ENCODE measurements at places on chromosomes 2 and 18.

DNA sequence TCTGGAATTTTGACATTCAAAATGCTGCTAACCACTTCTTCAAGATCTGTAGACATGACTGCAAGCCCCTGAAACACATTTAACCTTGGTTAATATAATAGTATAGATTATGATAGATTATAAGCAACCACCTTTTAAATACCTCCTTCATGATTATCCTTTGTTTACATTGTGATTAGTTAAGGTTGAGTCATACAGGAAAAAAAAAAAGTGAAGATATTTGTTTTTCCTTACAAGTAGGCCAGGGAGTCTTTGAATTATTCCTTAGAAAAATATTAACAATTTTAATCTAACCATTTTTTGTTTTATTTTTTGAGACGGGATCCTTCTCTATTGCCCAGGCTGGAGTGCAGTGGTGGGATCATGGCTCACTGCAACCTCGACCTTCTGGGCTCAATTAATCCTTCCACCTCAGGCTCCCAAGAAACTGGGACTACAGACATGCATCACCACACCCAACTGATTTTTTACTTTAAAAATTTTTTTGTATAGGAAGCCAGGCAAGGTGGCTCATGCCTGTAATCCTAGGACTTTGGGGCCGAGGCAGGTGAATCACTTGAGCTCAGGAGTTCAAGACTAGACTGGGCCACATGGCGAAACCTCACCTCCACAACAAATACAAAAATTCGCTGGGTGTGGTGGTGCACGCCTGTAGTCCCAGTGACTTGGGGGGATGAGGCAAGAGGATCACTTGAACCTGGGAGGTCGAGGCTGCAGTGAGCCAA, 99.4 kb downstream of the SLC39A10 start:
- no peak for DNase-seq

DNA sequence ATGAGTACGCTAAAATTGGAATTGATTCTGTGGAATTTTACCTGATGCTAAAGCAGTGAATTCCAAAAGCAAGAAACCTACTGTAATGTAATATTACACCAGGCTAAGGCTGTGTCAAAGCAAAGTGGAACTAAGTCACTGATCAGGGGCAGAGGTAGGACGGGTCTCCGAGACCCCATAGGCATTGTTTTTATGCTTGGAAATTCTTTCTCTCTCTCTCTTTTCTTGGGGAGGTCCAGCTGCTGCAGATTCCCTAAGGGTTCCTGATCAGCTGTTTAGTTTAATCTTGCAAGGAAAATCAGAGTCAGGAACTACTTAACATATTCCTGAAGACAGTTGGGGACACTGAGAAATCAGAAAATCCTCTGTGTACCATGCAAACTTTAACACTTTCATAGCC, 220.2 kb downstream of the SRBD1 start:
- no peak for DNase-seq

DNA sequence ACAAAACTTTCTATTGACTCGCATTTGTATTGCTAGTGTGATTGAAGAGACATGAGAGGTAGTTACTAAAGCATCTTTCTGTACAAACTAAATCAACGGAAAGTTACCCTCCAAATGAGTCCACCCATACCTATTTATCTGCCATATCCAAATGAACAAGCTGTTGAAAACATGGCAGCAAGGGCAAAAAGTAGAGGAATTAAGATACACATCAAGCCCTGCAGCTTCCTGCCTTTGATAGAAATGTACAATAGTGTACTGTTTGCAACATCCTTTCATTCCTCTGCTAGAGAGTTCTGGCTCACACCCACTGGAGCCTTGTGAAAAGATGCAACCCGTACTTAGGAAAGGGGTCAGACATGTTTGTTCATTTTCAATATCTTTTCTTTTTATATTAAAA, 122.5 kb downstream of the ERBB4 start:
- DNase-seq, result no peak

DNA sequence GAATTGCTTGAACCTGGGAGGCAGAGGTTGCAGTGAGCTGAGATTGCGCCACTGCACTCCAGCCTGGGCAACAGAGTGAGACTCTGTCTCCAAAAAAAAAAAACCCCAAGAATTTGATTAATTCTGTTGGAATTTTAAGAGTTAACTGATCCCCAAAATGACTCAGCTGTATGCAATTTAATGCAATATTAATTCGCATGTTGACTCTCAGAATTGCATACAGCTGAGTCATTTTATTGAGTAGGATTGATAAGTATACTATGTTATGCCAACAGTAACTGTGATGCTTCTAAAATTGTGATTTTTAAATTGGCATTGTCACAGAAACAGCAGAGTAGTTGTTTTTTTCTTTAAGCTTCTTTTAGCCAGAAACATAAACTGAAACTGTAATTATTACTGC, 19.6 kb downstream of the MSH2 start:
- no peak for DNase-seq

GRCh38 chr18:63539904-63540510, 2.2 kb upstream of the SERPINB12 start:
- no peak for DNase-seq

DNA sequence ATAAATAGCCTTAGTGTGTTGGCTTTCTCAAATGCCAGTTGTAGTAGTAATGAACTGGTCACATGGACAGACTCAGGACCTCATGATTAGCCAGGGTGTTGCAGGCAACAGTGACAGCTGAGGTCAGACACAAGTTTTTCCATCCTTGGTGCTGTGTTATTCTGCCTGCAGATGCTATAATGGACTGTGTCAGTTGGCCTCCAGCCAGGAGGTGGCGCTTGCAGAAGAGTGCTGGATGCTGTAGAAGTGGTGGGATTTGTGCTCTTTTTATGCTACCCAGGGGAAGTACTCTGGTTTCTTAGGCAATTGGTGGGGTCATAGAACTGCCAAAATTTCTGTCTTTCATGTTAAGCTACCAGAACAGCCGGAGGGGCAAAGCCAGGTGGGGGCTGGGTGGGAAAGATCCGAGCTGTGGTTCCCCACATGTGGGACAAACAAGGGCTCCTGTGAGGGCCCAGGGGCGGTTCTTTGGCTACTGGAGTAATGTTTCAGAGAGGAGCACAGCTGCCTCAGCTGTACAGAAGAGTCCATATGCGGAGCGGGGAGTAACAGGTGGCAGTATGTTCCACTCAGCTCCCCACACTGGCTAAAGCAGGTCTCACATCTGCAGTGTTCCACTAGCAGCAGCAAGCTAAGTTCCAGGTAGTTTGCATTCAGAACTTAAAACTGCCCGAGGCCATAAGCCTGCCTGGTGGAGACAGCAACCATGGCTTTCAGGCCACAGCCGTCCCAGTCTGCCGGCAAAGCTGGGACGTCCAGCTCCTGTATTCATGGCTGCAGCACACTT, 104.4 kb downstream of the GULP1 start:
- DNase-seq, result no peak

GRCh38 chr2:23283-23682, 23.0 kb downstream of the FAM110C start:
- no peak for DNase-seq

DNA sequence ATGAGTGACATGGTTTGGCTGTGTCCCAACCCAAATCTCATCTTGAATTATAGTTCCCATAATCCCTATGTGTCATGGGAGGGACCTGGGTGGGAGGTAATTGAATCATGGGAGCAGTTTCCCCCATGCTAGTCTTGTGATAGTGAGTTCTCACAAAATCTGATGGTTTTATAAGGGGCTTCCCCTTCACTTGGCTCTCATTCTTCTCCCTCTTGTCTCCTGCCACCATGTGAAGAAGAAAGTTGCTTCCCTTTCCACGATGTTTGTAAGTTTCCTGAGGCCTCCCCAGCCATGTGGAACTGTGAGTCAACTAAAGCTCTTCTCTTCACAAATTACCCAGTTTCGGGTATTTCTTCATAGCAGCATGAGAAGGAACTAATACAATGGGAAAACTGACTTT, 14.0 kb downstream of the DNAH7 start:
- no peak for DNase-seq

- no peak for DNase-seq
Observed at GRCh38 chr2:8525236-8525581, 156.6 kb upstream of the ID2 start.

- DNase-seq, result no peak
Observed at GRCh38 chr2:164890544-164890943, 48.9 kb upstream of the COBLL1 start.

GRCh38 chr2:129459200-129459876, 520.1 kb upstream of the RAB6C start:
- no peak for DNase-seq

DNA sequence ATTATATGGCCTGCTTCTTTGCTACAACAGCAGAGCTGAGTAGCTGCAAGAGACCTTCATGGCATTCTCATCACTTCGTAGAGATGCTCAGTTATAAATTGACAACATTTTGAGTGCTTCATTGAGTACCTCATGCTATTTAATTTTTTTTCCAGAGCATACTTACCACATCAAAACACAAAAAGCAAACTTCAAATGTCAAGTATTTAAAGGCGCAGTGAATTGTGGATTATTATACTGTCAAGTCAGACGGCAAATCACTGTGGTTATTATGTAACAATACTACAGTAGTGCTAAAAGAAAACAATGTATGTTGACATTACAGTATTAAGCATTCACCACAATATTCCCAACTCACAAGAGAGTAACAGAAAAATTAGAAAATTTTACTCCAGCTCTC, 12.5 kb downstream of the ZC3H8 start:
- no peak for DNase-seq

- no peak for DNase-seq
Observed at GRCh38 chr2:46537624-46538295, 58.4 kb downstream of the TMEM247 start.

- no peak for DNase-seq
Observed at GRCh38 chr18:64271975-64272659, 123.2 kb upstream of the LINC00305 start.

DNA sequence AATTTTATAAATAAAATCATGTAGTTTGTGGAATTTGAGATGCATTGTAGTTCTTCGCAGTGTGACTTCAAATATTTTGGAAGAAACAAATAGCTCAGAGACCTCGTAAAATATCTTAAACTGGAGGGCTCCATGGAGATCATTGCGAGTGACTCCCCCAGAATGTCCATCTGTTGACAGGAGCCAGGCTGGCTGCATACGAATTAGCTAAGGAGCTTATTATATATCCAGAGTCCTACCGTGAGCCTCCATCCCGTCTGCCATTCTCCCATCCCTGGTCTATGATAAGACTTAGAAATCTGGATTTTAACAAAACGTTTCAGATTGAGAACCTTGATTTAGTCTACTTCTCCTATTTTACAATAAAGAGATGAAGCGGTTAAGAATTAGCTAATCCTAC, 80.2 kb downstream of the MSH2 start:
- DNase-seq, result no peak

DNA sequence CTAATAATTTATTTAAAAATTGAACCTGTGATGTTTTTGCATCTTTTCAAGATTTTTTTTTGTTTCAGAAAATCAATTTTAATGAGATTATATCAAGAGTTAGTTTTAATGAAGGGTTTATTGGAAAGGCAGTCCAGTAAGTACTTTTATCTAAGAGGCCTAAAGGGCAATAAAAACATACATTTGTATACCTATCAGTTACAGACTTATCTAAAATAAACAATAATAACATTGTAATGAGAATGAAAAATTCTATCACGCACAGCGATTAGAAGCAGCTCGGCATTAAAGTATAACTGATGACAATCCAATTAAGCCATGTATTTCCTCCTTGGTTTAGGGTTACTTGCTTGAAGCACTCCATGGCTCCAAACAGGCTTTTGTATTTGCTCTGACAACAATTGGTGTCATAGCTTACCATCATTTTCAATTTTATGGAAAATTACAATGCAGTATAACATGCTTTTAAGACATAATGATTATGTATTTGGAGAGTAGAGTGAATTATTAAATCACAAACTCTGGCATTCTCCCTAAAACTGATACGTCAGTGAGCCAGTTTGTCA, 629.4 kb downstream of the TSN start:
- no peak for DNase-seq

DNA sequence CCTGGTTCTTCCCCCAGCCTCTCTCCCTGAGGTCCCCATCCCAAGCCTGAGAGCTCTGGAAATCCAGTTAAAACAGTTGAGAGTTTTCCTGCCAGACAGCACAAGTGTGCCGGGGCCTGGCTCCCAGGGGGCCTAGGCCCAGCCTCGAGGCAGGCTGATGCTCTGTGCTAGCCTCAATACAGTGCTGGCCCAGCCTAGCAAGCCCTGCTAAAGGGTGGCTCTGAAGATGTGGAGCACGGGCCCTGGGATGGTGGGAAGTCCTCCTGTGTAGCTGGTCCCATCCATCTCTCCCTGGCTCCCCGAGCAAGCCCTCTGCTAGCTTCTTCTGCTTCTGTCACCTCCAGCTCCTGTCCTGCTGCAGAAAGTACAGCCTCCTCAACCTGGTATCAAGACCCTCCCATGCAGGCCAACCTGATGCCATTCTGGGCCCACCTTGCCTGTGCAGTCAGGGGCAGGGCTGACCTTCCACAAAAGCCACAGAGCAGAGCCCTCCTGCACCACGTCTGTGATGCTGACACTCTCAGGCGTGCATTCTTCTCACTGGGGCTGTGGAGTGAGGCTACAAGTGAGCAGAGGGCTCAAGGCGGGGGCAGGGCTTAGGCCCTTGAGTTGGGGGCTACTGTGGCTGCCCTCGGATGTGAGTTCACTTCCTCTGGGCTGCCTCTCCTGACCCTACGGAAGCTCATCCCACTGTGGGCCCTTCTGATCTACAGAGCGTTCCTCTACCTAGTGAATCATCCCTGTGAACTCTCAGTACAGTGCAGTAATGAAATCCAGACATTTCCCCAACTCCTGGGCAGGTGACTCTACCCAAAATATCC, 60.1 kb upstream of the LAPTM4A start:
- no peak for DNase-seq

Measured in GM04504 (cell line).